ENCODE measurements at places on chromosomes 4 and X.
A peak's percentile ranks its signal among the peaks of the same experiment; 100 is the strongest.

- DNase-seq, result peak; percentile 61
Measured at GRCh38 chr4:94758141-94758699, 465 bp downstream of the BMPR1B start.

DNA sequence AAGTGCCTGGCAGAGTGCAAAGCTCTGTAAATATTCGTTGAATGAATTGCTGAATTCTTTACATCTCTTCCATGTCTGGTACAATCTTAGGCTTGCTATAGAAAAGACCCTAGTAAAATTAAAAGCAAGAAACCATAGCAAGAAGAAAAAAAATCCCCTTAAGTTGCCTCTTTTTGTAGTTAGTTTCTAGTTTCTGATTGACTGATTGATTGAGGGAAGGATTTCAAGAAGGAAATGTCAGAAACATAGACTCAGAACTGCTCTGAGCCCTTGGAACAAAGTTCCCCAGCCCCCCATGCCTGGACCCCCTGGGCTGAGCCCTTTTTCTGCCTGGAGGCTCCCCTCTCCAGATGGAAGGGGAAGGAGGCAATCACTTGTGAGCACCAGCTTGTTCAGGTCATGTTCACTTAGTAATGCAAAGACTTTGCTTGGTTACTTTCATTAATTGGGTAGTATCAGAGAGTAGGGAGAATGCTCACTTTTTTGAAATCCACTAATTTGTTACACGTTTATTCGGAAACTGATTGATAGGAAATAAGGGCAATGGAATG is 35.6 kb downstream of the DAPP1 start:
- DNase-seq, result no peak

GRCh38 chrX:68892651-68893050 is 63.8 kb downstream of the EFNB1 start:
- DNase-seq, result no peak

DNA sequence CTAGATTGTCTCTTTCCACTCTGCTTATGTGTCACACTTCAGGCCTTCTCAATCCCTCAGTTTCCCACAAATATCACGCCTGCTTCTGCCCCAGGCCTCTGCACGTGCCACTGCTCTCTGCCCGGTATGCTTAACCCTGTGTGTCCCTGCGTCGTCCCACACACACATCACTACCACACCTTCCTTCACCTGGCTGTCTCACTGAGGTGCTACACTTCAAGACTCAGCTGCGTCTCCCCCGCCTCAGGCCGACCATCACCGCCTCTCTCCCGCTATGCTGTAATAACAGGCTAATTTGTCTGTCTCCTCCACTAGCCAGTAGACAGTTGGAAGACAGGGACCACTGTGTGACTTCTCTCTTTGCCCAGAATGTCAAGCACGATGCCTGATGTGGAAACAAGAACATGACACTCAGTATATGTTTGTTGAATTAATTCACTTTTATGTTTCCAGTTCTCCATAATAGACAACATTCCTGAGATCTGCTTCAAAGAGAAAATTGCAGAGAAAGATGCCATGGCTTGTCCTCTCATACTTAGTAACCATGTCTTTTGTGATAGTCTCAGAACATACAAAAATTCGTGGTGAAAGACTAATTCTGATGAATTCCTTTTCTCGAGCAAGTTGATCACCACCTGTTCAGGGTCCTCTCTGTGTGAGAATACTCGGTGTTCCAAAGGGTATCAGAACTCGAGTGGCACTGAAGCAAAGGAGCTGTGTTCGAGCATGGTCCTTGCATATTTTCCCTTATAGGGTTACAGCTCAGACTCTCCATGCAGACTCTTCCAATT is 54.2 kb downstream of the AFAP1 start:
- DNase-seq, result no peak

GRCh38 chr4:163195247-163195765 is 28.6 kb upstream of the NAF1 start:
- no peak for DNase-seq

- no peak for DNase-seq
Measured at GRCh38 chr4:95251568-95251967, 297.2 kb downstream of the UNC5C start.

- no peak for DNase-seq
Measured at GRCh38 chr4:20490734-20491133, 209.5 kb upstream of the PACRGL start.
